ENCODE measurements at places on chromosomes 12 and 14.

- no peak for DNase-seq
These were observed 234.5 kb upstream of the PLXNC1 start for GRCh38 chr12:93913845-93914244.

- DNase-seq: no peak
These were observed 11.5 kb downstream of the RIMKLB start for GRCh38 chr12:8709124-8709830.

DNA sequence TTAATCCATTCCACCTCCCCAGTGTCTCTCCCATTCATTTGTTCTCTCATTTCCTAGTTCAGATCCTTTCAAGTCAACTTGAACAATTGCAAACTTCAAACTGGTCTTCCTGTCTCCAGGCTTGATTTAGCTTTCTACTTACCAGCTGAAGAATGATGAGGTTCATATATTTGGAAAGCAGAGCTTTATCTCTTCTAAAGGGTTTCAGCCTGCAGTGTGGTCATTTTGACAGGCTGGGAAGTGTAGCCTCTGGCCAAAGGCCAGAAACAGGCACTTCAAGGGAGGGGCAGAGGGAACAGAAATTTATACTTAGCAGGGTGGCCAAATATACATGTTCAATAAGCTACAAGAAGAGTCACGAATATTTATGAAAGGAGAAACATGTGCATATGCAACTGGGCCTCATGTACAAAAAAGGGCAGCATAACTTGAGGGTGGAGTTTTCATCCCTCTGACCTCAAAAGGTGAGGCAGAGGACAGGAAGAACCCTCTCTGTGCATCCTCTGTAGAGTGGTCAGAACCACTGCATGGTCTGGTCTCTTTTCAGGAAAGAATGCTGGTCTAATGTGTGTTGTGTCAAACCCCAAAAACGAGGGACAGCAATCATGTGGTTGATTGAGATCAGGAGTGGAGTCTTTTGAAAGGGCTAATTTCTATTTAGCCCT, 34.0 kb upstream of the HECTD1 start:
- DNase-seq: no peak

GRCh38 chr14:68094752-68095151, 275.2 kb downstream of the RAD51B start:
- no peak for DNase-seq

DNA sequence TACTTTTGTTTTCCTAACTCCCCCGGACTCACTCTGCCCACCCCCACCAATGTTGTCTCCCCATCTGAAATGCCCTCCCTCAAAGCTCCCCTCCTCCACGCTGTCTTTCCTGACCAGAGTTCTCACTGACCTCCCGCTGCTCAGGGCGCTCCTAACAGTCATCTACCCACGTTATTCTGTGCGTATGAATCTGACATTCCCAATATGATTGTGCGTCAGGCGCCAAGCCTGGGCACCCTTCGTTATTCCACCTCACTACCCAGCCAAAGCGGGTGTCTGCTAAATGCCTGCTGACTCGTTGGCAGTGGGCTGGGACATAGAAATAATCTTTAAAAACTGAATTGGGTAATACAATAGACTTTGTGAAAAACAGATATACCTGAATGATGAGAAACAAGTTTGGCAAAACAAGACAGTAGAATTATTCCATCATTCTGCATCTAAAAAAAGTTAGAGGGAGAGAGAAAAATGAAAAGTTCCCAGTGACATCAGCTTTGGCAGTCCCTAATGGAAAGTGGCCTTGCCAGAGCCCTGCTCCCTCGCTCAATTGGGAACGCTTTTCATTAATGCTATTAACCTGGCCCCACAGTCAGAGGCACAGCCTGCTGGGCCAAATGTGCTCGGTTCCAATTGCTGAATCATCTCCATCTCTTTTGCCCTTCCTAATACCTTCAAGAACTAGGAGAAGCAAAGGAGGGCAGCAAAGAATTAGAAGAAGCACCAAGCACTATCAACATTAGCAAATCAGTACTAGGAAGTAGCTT, 74.0 kb upstream of the PLXNC1 start:
- no peak for DNase-seq

Data from omental fat pad (tissue), 4 donors.